OCI-LY7 (cell line): ENCODE measurements at places on chromosomes 3 and 15.

GRCh38 chr3:129556358-129556695, 13.4 kb downstream of the H1-8 start:
- no peak for DNase-seq

- no peak for DNase-seq
Observed at GRCh38 chr3:67700596-67700995, 46.2 kb upstream of the SUCLG2 start.

- DNase-seq: no peak
Observed at GRCh38 chr3:22937536-22937935, 265.6 kb upstream of the UBE2E2 start.

DNA sequence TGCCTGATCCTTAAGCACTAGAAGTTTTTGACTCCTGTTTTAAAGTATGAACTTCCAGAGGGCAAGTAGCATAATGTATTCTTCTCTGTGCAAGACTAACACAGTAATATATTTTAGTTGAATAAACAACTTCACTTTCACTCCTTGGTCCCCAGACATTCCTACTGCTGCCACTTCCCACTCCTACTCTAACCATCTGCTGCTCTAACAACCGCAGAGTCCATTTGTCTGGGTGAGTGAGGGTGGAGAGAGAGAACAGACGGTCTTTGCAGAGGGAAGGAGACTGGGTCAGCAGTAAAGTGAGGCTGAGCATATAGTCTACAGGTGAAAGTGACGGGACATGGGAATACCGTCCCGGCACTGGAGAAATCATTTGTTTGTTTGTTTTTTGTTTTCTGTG, 301.0 kb upstream of the SLCO3A1 start:
- no peak for DNase-seq

GRCh38 chr3:159798951-159799350, 189.7 kb upstream of the IL12A start:
- DNase-seq: no peak

DNA sequence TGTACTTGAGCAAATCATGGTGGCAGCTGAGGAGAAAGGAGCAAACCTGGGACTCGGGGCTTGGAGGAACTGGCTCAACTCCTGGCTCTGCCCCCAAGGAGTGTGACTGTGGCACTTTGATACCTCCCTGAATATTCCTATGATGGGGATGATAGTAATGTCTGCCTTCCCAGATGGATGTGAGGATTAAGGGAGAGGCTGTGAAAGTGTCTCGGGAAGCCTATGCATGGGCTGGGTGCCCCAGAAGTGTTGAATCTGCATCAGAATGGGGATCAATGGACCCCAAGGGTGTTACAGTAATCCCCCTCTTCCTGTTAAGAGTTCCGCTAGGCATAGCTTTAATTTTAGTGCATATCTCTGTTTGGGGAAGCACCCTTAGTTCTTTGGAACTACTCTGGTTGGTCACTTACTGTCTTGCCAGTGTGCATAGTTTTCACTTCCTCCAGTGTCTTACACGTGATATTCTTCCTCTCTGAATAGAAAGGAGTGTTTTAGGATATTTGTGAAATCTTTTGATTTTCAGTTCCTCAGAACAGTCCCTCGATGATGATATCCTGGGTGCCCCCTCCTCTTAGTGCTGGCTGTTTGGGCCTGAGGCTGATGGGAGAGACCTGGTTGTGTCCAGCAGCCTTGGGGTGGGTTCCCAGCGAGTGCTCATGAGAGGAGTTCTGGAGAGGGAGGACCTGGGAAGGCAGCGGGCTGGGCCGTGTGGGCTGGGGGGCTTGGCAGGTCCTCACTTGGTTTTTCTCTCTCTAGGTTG, 97.5 kb downstream of the CHDH start:
- DNase-seq: peak; percentile 71

GRCh38 chr3:110343945-110344344, 727.7 kb upstream of the NECTIN3 start:
- no peak for DNase-seq

GRCh38 chr3:127384717-127385539, 97.1 kb upstream of the PRR20G start:
- DNase-seq: no peak

GRCh38 chr3:43236008-43236407, 50.3 kb upstream of the SNRK start:
- no peak for DNase-seq

DNA sequence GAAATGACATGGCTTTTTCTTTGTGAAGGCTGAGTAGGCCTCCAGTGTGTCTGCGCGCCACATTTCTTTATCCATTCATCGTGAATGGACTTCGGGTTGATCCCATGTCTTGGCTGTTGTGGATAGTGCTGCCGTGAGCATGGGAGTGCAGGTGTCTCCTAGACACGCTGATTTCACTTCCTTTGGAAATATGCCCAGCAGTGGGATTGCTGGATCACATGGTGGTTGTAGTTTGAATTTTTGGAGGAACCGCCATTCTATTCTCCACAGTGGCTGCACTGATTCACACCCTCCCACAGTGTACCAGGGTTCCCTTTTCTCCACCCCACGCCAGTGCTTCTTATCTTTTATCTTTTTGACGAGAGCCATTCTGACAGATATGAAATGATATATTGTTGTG, 171.7 kb downstream of the NSMCE3 start:
- no peak for DNase-seq

- DNase-seq: no peak
Observed at GRCh38 chr15:69789648-69790393, 307.9 kb downstream of the TLE3 start.

DNA sequence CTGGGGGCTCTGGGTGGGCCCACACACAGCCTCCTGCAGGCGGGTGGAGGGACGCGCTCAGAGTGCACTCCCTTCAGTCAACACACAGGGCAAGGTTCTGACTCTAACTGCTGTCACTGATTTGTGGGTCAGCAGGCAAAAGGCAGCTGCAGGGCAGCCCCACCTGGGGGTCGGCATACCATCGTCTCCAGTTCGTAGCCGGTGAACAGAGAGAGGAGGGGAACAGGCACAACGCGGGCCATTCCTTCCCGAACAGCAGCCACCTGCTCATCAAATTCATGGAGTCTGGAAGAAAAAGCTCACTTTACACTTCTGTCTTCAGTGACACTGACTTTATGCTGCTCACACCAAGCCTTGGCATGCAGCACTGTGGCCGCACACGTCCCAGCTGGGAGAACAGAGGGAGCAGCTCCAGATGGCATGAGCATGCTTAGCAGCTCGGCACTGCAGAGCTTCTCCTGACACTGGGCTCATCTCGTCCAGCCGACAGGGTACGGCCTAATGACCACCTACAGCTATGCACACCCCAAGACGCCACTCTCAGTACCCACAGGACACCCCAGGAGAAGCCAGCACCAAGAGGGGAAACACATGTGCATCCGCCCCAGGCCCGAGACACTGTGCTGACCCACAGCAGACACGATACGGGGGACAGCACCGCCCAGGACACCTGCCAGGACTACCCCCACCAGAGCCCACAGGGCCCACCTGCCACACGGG, 14.4 kb upstream of the OCA2 start:
- DNase-seq: no peak

GRCh38 chr3:95627293-95627692, 1187.1 kb upstream of the EPHA6 start:
- DNase-seq: no peak

DNA sequence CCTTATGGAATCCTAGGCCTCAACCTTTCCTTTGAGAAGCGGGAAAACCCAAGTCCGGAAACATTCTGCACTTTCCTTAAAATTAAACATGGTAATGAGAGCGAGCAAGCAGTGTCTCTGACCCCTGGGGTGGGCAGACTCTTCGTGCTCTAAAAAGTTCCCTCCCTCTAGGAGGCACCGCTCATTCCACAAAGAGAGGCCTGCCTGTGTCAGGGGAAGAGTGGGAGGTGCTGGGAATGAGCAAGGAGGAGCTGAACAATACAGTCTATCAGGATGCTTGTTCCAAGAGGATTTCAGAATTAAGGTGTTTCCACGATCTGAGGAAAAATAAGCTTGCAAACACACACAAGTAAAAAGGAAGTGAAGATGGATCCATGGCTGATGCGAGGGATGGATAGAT, 6.0 kb upstream of the RLBP1 start:
- no peak for DNase-seq

GRCh38 chr3:143727391-143727790, 120.9 kb downstream of the SLC9A9 start:
- no peak for DNase-seq

GRCh38 chr15:60788692-60789103, 309.8 kb upstream of the ICE2 start:
- no peak for DNase-seq

GRCh38 chr3:139533781-139534454, 5.6 kb downstream of the RBP1 start:
- DNase-seq: no peak

- no peak for DNase-seq
Observed at GRCh38 chr3:169252535-169252934, 411.0 kb downstream of the MECOM start.

DNA sequence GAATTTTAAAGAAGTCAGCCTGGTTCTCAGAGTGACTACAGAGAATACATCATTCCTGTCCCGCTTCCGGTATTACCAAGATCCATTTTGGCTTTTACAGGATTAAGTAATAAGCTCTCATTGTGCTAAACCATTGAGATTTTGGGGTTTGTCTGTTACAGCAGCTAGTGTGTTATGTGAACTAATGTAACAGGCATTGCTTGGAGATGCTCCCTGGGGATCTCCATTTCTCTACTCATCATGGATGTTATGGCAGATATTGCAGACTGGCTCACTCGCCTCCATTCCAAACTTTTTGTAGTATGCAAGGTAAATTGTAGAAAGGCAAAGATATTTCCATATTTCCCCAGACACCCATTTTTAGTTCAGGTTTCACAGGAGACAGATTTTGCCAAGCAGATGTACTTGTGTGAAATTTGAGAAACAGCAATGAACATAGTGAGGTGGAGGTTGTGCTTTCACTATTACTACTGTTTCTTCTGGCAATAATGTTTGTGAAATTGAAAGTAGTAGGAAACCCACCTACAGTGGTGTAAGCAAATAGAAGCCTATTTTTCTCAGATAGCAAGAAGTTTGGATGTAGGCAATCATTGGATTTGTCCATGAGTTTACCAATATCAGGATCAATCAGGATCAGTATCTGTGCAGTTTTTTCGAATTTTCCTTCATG, 177.1 kb upstream of the GALNT15 start:
- DNase-seq: no peak

DNA sequence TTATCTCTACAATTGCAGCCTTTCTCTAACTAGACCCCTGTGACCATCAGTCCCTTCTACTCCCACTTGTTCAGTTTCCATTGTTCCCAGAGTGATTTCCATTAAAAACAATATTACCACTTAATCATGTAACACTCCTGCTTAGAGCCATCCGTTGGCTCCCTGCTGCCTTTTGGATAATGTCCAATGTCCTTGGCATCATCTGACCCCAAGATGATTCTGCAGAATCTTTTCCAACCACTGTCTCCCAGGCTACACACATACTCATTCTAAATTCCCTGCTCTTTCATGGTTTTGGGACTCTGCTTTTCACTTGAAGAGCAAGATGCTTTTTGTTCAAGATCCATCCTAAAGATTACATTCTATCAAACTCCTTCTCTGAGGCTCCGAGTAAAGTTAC, 7.1 kb downstream of the KCNH8 start:
- no peak for DNase-seq

DNA sequence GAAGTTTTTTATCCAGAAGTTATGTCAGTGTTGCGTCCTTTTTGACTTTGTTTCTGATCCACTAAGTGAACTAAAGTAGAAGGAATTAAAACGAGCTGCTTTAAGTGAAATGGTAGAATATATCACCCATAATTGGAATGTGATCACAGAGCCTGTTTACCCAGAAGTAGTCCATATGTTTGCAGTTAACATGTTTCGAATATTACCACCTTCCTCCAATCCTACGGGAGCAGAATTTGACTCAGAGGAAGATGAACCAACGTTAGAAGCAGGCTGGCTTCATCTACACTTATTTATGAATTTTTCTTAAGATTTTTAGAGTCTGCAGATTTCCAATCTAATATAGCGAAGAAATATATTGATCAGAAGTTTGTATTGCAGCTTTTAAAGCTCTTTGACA, 57.6 kb downstream of the DNAH1 start:
- no peak for DNase-seq

DNA sequence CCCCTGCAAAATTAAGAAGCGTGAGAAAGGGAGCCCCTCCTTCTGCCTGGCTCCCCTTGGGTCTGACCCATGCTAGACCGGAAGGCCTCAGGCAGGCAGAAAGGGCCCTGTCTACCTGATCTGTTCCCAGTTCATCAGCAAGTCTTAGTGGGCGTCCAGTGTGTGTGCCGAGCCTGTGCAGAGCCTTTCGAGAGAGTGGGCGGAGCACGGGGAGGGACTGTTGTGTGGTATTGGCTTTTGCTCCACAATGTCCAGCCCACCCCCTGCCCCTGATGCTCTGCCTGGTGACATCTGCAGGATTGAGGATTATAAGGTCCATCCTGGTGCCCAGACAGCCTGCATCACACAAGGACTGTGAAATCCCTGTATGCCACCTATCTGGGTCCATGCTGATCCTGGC, 82.9 kb downstream of the CHDH start:
- DNase-seq: no peak

GRCh38 chr3:34185301-34185700, 386.9 kb downstream of the PDCD6IP start:
- peak; percentile 69 for DNase-seq

GRCh38 chr3:5126586-5126985, 4.5 kb downstream of the ARL8B start:
- DNase-seq: no peak

GRCh38 chr15:46410705-46411104, 775.9 kb downstream of the SQOR start:
- no peak for DNase-seq

DNA sequence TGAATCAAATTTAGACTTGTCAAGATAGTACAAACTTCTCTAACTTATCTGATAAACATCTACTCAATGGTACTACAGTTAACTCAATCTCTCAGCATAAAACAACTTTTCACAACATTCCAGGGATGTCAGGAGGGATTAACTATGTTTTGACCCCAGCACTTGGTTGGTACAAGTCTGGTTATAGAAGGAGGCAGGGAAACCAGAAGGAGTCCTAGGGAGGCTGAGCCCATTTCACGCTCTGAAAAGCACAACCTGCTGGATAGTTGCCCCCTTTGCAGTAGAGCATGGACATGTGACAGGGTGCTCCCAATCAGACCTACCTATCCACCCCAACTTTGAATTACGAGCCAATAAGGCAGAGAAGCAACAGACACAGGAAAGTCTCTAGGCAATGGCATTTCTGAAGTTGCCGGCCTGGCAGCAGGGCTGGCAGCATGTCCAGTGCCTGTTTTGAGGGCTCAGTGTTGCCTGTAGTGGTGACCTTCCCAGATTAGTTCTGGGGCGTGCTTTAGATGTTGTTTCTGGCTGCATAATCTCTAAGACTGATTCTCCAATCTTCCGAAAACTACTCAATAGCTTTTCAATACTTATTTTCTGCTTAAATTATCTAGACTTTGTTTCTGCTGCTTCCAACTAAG, 8.2 kb downstream of the ANKUB1 start:
- DNase-seq: no peak

- no peak for DNase-seq
Observed at GRCh38 chr3:176692966-176693785, 504.1 kb downstream of the TBL1XR1 start.

DNA sequence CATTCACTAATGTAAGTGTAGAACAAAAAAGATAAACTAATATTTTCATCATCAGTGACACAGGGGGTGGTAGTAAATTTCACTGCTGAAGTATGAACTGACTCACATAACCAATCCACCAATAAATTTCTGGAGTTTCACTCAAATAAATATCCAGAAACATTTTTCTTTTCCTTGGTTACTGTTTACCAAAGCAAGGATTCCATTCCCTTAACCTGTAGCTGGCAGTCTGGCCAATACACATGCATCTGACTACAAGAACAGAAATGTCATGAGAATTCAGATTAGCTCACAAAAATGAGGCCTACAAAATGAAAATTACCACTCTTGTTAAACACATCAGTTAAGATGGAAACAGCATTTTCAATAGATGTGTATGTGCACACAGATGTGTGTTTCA, 80.3 kb downstream of the STAG1 start:
- no peak for DNase-seq
